Suprapubic skin (tissue), 4 donors: ENCODE measurements at places on chromosomes 2 and 18. TPM values are rescaled to one million over a fixed set of nuclear protein-coding genes. Genes with fewer than 3 reads are reported as not detected.

The ELOA2 gene
- total RNA-seq = not detected

The LIPG gene
- total RNA-seq = 6.9 TPM

The MC2R gene
- not detected for total RNA-seq

The LAMA1 gene
- 1.5 TPM for total RNA-seq

The RAPH1 gene
- 58.2 TPM for total RNA-seq

GRCh38 chr2:128940378-128940777 is 621.7 kb upstream of the HS6ST1 start:
- no peak overlapping the region for H3K4me3 ChIP-seq
- no peaks in the 10 kb centered on the region for H3K36me3 ChIP-seq
- no peak for DNase-seq
- peaks cover 3% of the 10 kb centered on the region for H3K4me1 ChIP-seq
- H3K27me3 ChIP-seq = no peaks in the 10 kb centered on the region

DNA sequence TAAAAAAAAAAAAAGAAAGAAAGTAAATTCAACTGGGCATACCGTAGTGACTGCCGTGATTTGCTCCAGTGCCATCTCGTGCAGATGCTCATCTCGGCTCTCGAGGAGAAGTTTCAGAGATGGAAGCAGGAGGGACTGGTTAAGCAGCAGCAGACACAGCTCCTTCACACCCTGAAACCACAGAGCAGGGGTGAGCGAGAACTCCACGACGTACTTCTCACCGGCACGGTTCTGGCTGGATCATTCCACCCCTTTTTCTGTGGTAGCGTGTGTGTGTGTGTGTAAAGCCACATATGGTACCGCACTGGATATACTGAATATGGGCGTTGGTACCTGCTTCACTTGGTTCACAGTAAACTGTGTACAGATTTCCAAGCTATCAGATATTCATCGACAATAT is 382.2 kb downstream of the NBAS start:
- no peak for DNase-seq
- no peak overlapping the region for H3K4me3 ChIP-seq
- no peak overlapping the region for H3K27ac ChIP-seq
- no peaks in the 10 kb centered on the region for H3K4me1 ChIP-seq

DNA sequence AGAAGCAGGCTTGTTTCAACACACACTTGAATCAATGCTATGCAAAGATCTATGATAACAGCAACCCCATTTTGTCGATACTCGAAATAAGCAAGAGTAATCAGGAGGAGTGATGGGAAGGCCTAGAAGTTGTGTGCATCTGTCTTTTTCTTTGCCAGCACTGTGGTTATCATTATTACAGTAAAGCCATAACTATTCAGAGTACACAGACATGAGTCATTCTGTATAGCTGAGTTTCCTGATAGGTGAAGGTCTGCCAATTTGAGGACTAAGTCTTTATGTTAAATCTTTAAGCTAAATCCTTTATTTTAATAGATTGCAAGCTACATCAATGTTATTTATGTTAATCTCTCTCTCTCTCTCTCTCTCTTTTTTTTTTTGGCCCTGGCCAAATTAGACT is 1344.4 kb upstream of the CELF4 start:
- DNase-seq = no peak
- H3K4me3 ChIP-seq = no peak overlapping the region
- H3K36me3 ChIP-seq = no peaks in the 10 kb centered on the region
- no peaks in the 10 kb centered on the region for H3K4me1 ChIP-seq
- H3K27ac ChIP-seq = no peak overlapping the region
- H3K27me3 ChIP-seq = no peaks in the 10 kb centered on the region

- no peaks in the 10 kb centered on the region for H3K36me3 ChIP-seq
- no peak for DNase-seq
- H3K27ac ChIP-seq = peak overlapping the region; percentile 4
Observed at GRCh38 chr18:10912790-10913545, 236.4 kb downstream of the PIEZO2 start.

GRCh38 chr18:9735879-9736278 is 27.8 kb downstream of the RAB31 start:
- H3K4me3 ChIP-seq = no peak overlapping the region
- no peaks in the 10 kb centered on the region for H3K4me1 ChIP-seq
- peaks cover 7% of the 10 kb centered on the region for H3K36me3 ChIP-seq
- no peak overlapping the region for H3K27ac ChIP-seq

- H3K27me3 ChIP-seq = no peaks in the 10 kb centered on the region
- H3K36me3 ChIP-seq = no peaks in the 10 kb centered on the region
- peaks cover 8% of the 10 kb centered on the region for H3K4me1 ChIP-seq
Observed at GRCh38 chr18:9715978-9716774, 8.1 kb downstream of the RAB31 start.
